ENCODE measurements at places on chromosomes 13 and 19.

DNA sequence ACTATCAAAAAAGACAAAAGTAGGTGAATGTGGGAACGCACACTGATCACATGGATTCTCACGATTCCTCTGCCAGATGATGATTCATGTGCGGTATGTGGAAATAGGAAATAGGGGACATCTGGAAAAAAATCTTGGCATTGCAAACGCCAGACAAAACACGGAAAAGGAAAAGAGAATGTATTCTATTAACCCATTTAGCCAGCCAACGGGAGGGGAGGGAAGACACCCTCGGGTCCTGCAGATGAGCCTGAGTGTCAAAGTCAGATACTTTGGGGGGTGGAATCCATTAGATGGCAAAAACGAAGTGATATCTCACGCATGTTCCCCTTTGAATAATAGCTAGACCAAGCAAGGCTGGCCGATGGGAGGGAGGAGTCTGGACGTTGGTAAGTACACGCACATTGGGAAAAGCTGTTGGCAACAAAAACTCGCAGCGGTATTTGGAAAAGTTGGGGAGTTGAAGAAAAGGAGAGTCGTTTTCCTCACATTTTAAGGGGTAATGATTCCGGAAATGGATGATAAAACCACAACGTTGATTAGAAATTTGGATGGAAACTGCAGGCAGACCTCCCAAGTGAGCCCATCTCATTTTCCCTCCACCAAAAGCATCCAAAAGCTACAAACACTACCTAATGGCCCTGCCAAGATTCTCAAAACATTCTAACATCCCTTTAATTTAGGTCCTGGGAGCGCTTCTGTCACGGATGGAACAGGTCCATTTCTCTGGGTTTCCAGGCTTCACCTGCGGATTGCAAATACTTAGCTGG, 73.6 kb downstream of the COL4A1 start:
- no peak for DNase-seq

DNA sequence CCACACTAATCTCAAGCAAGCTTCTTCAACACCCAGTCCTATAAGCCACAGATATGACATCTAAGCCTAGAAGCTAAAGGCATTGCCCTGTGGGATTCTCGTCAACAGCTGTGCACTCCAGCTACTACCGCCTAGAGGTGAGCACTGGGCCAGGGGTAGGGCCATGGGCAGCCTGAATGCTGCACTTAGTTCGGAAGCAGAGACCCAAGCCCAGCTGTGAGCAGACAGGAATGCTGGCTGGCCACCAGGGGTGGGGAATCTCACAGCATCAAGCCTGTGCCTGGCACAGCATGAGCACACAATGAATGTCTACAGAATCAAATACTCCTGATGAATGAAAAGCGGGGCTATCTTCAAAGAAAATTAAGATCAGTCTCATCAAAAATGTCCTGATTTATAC, 167.5 kb upstream of the UBL3 start:
- DNase-seq: no peak

- DNase-seq: no peak
Observed at GRCh38 chr19:34366738-34367623, 2.0 kb downstream of the GPI start.

- DNase-seq: no peak
Observed at GRCh38 chr19:54477650-54478049, 4.6 kb upstream of the CDC42EP5 start.

DNA sequence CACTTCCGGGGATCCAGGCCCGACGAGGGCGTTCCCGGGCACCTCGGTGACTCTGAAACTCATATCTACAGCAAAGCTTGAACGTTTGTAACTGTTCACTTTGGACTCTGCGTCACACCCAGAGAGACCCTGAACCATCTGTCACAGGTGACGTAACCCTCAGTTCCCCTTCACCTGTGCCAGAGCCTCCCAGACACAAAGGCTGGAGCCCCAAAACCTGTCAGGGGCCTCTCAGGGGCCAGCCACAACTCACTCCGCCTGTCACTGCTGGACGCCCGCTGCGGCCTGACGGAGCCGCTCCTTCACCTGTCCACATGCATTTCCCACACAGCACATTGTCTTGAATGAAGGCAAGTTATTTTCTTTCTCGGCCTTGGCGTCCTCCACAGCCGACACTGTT, 8.0 kb downstream of the RASA3 start:
- no peak for DNase-seq

- DNase-seq: no peak
Observed at GRCh38 chr13:97880311-97880675, 73.2 kb upstream of the IPO5 start.

DNA sequence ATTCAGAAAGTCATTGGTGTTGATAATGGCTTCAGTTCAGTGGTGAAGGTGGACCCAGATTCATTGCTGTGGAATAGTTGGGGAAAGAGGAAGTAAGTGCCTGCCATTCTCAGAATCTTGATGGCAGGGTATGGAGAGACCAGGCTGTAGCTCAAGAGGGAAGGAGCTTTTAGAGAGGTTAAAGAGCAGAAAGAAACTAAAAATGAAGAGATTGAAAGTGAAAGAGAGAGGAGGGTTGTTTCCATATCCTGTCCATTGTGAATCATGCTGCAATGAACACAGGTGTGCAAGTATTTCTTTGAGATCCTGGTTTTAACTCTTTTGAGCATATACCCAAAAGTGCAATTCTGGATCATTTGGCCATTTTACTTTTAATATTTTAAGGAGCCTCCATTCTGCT, 12.5 kb downstream of the GJB6 start:
- no peak for DNase-seq

- DNase-seq: no peak
Observed at GRCh38 chr13:24450530-24450929, 62.0 kb downstream of the PARP4 start.

- DNase-seq: no peak
Observed at GRCh38 chr13:97826421-97827012, 127.0 kb upstream of the IPO5 start.

- no peak for DNase-seq
Observed at GRCh38 chr13:99085139-99085807, 107.4 kb upstream of the DOCK9 start.

DNA sequence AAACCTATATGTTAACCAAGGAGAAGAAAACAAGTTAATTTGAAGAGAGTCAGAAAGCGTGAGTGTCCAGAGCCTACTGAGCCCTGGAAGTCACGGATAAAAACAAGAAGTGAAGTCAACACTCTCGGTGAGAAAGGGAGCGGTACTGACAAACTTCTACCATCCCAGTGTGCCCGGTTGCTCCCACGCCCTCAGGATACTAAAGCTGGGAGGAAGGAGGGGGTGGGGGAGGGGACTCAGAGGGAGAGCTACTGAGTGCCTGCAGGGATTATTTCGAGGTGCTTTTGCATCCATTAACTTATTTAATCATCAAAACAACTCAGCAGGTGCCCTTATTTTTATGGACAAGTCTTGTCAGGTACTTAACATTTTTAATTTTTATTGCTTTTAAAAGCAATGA, 166.2 kb downstream of the ZIC5 start:
- DNase-seq: no peak

GRCh38 chr13:113122550-113123225, at the start of gene F10:
F10 (plus strand) TSS chr13:113122799; CDS start chr13:113122856, 57 bp downstream.
- no peak for DNase-seq

GRCh38 chr19:13712767-13713201, 51.5 kb upstream of the MRI1 start:
- DNase-seq: no peak

DNA sequence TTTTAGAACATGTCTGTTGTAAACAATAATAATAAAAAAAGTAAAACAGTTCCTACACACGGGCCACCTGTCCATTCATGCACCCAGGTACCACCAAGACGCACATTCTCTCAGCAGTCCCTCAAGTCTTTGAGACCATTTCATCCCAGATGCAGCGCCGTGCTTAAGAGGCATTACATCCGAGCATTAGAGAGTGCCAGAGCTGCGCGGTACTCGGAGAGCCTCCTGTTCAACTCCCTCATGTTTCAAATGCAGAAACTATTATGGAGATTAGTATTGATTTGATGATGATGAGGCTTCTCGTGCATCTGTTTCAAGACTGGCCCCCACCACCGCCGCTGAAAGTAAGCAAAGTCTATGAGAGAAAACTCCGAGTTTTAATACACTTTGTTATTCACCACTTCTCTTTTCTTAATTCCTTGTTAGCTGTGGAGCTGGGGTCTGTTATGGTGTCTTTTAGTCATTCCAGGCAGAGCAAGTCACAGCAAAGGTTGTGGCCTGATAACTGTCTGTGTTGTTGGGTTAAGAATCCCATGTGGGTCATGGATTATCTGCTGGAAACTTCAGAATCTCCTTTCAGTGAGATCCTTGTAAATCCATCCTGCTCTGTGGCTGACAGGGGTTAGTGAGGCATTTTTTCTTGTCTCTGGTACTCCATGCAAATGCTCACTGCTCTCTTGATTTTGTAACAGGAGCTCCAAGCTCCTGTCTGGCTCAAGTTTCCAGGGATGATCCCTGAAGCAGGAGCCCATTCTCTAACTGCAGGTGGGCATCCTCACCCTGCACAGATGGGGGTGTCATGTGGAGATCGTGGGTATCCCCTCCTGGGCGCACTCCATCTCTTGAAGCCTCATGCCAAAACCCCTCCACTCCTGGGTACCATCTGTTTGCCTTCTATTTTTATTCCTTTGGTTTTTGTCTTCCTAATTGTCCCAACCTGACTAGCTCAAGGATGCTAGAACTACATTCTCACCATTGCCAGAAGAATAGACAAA, 74.9 kb upstream of the MTIF3 start:
- DNase-seq: no peak

GRCh38 chr13:25214491-25215252, 42.6 kb upstream of the AMER2 start:
- DNase-seq: peak; percentile 7

DNA sequence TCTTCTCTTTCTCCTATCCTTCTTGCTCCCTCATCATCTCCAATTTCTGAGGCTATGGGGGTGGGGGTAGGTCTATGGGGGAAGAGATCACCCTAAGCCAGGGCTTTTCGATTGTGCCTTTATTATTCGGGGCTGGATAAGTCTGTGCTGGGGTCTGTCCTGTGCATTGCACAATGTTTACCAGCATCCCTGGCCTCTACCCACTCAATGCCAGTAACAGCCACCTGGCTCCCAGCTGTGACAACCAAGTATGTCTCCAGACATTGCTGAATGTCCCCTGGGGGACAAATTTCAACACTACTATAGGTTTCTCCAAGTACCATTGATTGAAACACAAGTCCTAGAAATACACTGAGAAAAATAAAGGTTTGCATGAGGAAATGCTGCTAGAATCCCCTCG, 13.2 kb downstream of the CBY2 start:
- no peak for DNase-seq

- DNase-seq: no peak
Observed at GRCh38 chr19:23571175-23571574, 115.8 kb downstream of the ZNF675 start.

DNA sequence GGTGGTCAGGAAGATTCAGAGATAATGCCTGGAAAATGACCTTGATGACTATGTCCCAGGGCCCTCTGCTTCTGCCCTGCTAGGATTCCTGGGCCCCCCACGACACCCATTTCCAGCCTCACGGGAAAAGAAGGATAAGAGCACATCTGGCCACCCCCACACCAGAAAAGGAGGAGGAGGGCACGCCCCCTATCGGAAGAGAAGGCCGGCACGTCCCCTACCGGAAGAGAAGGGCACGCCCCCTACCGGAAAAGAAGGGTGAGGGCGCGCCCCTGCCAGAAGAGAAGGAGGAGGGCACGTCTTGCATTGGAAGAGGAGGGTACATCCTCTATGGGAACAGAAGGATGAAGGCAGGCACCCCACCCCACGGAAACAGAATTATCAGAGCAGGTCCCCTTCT, 84.3 kb downstream of the IER2 start:
- peak; percentile 36 for DNase-seq

DNA sequence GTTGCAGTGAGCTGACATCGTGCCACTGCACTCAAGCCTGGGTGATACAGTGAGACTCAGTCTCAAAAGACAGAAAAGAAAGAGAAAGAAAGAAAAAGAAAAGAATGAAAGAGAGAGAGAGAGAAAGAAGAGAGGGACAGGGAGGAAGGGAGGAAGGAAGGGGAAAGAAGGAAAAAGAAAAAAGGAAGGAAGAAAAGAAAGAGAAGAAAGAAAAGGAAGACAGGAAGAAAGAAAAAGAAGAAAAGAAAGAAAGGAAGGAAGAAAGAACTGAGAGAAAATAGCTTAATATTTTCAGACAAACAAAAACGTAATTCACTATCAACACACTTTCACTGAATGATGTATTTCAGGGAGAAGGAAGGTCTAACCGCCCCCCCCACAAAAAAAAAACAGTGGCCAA, 39.3 kb downstream of the ESD start:
- DNase-seq: no peak

- no peak for DNase-seq
Observed at GRCh38 chr13:41383386-41383785, 72.3 kb downstream of the NAA16 start.

DNA sequence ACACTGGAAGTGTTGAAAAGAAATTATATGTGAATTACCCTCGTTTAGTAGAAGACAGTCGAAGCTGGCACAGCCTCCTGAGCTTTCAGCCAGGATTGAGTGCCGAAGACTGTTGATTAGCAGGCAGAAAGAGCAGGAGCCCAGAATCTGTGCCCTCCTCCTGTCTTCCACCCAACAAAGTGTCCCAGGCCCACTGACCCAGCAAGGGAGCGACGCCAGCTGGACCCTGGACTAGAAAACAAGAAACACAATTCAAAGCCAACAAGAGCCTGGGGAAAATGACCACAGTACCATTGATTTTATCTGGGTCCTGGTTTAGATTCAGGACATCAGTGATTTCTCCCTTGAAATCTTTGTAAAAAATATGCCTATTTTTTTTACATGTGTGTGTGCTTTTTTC, 120.7 kb downstream of the RXFP2 start:
- DNase-seq: no peak

GRCh38 chr19:7200736-7201135, 93.5 kb downstream of the INSR start:
- no peak for DNase-seq

DNA sequence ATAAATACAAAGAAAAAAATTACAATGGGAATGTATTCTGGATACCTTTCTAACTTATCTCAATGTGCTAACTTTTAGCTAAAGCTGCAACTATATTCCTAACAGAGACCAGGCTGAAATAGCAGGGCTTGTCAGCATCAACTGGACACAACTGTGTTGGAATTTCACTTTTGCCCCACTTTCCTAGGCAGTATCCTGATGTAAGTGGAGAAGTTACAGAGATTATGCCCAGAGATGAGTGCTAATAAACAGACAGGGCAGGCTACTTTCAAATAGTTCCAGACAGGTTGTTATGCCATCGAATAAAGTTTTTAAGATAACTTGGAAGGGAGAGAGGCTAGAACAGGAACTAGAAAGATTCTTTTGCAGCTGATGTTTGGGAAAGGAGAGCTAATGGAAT, 201.9 kb downstream of the KCTD12 start:
- no peak for DNase-seq

GRCh38 chr13:100443278-100443997, 145.2 kb downstream of the GGACT start:
- peak; percentile 14 for DNase-seq

- peak; percentile 26 for DNase-seq
Observed at GRCh38 chr19:16951529-16951928, 62.7 kb downstream of the F2RL3 start.

GRCh38 chr19:48480558-48481500, 11.7 kb downstream of the CYTH2 start:
- no peak for DNase-seq

GRCh38 chr13:68027306-68027705, 797.2 kb upstream of the PCDH9 start:
- no peak for DNase-seq
